Stimulated activated CD8-positive, alpha-beta memory T cell treated with anti-CD3 and anti-CD28 coated beads, Interleukin-7, amount 100 ng/mL, for 48 hours (primary cell): ENCODE measurements at places on chromosomes 4 and X.

- DNase-seq = no peak
Measured at GRCh38 chrX:74890676-74891430, 34.4 kb downstream of the NEXMIF start.

DNA sequence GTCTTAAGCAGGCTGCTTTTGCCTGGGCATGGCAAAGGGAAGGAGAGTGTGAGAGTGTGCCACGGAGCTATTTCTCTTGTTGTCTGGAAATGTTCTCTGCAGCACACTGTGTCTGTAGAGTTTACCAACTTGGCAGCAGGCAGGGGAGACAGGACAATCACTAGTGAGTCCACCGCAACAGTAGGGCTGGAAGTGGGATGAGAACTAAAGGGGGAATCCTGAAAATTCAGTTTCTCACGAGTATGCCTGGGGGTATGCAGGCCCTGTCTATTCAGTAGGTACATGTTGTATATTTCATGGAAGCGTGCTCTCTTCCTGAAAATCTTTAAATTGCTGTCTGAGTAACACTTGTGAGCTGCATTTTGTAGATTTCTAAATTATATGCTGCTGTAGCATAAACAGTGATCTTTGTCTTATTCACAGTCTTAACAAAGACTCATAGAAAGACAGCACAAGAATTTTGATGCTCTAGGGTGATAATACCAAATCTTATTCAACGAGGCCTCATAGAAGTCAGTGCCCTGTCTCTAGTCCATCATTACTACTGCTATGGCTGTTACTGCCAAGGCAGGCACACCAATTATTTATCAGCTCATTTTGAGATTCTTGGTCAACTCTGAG is 200.4 kb upstream of the LEF1 start:
- DNase-seq = no peak

GRCh38 chr4:74100531-74100930 is 1.5 kb upstream of the CXCL2 start:
- DNase-seq = no peak

DNA sequence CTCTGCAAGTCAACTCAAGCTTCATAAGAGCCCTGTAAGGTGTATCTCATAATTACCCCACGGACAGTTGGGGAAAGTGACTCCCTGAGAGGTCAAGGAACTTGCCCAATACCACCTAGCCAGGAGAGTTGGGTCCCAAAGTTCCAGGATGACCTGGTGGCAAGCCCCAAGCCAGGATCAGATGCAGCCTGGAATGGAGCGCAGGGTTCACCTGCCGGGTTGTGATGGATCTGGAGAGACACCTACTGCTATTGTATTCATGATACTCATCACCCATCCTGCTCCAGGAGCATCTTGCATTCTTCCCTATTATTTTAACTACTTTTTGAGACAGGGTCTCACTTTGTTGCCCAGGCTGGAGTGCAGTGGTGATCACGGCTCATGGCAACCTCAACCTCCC is 36.1 kb downstream of the ZBTB49 start:
- no peak for DNase-seq

DNA sequence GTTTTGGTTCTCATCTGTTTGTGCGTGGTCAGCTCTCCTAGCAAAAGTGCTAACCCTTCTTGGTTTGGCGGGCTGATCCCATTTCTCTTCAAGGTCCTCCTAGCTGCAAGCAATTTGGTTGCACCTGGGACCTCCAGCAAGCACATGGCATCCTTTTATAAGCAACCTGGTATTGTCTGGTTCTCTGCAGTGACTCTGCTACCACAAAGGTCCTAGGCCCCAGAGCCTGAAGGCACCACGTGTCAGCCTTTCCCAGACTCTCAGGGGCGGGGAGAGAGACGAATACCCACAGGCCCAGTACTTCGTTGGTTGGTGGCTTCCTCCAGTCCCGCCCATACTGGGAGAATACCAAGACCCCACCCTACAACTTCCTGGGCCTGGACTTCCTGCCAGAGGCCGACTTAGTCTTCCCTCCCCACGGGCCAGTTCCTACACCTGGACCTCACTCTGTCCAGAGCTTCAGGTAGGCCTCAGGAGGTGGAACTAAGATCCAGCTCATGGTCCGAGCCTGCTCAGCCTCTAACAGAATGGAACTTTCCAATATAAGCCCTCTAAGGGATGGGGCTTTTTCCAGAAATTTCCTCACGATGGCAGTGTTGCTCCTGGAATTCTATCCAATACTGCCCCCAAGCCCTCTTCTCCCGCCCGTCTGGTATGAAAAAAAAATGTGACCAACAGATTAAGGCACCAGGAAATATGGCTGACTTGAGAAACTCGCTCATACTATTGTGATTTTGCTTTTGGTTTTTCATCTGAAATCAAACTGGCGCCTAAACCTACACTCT is 192.5 kb upstream of the STK26 start:
- DNase-seq = no peak

- DNase-seq = no peak
Measured at GRCh38 chrX:1576201-1576992, 15.0 kb upstream of the AKAP17A start.

DNA sequence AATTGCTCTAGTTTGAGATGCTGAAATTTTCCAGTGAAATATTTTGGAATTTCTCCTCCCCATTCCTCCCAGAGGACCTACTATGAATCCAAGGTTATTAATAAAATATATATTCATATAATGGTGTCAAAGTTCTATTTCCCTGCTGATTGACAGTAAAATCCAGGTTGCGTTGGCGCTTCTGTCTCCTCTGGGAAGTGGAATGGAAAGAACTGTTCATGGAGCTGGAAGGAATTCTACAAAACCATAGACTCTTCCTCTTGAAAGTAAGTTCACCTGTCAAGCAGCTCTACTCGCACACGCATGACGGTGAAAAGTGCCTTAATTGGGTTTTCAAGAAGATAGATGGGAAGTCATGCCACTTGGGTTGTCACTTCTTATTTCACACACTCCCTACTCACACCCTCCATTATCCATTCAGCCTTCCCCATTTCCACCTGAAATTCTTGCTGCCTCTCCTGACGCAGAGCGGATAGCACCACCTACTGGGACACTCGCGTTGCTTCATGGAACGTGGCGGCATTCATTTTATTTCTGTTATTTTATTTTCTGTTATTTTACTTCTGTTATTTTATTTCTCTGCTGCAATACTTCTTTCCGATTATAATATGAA is 351.6 kb downstream of the NLGN4X start:
- DNase-seq = no peak

DNA sequence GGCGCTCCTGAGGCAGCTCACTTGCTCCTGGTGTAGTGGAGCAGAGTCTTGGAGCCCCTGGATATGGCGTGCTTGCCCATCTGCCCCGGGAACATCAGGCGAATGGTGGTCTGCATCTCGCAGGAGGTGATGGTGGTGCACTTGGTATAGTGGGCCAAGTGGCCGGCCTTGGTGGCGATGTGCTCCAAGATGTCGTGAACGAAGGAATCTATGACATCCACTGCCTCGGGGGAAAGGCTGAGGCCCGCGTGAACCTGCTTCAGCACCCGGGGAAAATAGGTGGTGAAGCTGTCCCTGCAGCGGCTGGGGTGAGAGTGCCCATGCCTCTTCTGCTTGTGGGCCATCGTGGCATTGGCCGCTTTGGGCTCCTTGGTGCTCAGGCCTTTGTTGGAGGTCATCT is 58.1 kb upstream of the TMSB15B start:
- DNase-seq = no peak

- DNase-seq = no peak
Measured at GRCh38 chrX:63664083-63664482, 120.9 kb downstream of the ARHGEF9 start.

- no peak for DNase-seq
Measured at GRCh38 chr4:120915336-120915735, 7.2 kb downstream of the PRDM5 start.

DNA sequence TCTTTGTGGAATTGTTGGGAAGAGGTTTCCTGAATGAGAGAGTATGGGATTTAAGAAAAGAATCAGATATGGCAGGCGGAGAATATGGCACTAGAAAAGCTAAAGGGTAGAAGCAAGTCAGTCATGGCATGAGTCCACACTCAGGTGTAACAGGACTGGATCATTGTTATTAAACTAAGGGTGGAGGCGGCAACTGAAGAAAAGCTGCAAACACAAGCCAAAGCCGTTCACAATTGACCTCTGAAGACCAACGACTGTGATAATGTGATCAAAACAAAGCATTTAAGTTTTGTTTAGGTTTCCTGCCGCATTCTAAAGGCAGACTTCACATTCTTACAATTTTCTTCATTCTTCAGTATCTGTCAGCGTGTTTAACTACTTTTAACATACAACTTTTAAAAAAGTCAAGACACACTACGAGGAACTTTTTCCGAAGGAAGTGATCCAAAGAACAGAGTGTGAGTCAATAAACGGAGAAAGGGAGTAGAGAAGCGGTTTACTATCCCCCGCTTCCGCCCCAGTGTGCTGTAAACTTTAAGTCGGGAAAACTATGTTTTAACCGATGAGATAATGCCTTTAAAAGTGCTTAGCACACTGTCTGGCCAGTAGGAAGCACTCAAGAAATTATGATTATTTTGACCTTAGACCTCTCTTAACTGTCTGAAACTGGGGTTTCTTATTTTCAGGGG is 909 bp upstream of the SLAIN2 start:
- DNase-seq = no peak

DNA sequence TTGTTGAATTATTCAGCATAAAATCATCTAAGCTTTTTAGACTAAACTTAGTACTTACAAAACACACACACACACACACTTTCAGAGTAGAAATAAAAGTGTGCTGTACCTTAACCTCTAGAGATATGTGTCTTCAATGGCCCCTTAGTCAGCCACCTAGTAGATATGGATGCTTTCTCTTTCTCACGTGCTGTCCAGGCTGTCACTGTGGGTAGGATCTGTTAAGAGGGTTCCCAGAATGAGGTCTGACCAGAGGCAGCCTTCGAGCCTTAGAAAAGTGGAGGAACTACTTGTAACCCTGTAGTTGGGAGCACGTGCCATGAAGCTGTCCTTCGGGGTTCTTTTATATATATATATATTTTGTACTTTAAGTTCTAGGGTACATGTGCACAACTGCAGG is 117.9 kb downstream of the COL4A5 start:
- DNase-seq = no peak

- DNase-seq = no peak
Measured at GRCh38 chr4:115851918-115852766, 738.7 kb upstream of the NDST4 start.

DNA sequence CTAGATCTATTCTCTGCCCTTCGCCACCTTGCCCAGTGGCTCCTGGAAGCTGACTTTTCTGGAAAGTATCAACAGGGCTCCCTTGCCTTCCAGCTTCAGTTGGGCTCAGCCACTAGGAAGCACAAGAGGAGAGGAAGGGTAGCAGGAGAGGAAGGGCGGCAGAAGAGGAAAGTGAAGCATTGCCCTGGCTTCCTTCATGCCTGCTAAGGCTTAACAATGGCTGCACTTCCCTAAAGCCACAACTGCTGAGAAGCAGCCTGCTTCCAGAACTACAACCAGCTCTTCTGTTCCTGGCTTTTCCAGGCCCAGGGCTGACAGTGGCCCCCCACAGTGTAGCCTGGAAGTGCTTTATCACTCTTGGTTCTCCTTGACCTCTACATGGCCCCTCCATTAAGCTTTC is 29.1 kb upstream of the PGM2 start:
- no peak for DNase-seq

DNA sequence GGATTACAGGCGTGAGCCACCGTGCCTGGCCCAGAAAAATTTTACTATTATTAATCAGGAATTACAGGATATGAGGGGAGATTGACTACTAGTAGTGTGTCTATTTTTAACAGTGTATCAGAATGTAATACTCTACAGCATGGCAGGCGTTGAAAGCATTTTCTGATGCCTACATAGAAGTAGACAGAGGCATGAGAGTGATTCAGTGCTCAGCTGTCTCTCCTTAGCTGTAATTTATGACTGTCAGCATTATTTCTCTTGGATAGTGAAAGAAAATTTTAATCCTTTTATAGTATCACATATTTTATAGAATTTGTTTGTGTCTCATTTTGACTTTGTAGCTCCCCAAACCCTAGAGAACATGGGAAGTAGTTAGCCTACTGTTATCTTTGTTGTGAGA is 20.7 kb downstream of the ARHGAP24 start:
- no peak for DNase-seq

GRCh38 chr4:5757091-5757490 is 46.1 kb downstream of the EVC start:
- DNase-seq = no peak

DNA sequence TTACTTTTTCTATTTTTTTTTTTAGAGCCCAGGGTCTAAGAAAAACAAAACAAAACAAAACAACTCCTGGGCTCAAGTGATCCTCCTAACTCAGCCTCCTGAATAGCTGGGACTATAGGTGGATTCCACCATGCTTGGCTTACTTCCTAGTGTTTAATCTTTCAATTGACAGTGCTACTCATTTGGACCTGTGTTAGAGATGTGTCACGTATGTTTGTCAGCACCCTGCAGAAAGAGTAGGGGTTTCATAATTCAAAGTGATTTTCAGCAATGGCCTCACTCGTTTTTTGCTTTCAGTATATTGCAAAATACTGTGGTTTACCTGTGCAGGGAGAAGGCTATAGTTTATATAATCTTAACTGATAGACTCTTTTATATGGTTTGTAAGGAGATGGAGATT is 71.6 kb upstream of the TEX13D start:
- no peak for DNase-seq

GRCh38 chr4:5036239-5036638 is 15.0 kb upstream of the STK32B start:
- no peak for DNase-seq

DNA sequence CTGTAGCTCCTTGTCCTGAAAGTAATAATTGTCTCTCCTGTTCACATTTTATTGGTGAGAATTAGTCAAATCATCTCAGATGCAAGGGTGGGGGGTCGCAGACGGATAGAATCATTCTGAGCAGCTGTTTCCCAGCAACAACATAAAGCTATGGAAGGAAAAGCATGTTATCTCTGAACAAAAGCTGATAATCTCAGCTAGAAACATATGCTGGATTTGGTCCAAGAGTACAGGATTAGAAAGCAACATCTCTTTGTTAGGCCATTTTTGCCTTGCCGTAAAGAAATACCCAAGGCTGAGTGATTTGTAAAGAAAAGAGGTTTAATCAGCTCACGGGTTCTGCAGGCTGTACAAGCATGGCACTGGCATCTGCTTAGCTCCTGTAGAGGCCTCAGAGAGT is 472.8 kb upstream of the BOD1L1 start:
- no peak for DNase-seq

DNA sequence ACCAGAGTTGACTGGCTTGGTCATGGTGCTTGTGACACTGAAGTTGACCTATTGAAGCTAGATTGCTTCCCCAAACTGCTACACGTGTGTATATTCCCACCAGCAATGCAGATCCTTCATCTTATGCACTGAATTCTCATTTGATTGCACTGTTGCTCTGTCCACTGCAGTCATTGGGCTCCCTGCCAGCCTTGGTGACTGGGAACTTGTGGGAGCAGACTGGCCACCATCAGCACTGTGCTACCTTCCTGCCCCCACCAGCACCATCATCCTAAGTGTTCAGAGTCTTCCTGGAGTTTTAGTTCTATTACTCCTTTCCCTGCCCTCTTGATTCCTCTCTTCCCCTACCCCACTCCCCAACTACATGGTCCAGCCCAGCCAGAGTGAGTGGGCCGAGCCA is 117.7 kb upstream of the PRPS2 start:
- DNase-seq = no peak

DNA sequence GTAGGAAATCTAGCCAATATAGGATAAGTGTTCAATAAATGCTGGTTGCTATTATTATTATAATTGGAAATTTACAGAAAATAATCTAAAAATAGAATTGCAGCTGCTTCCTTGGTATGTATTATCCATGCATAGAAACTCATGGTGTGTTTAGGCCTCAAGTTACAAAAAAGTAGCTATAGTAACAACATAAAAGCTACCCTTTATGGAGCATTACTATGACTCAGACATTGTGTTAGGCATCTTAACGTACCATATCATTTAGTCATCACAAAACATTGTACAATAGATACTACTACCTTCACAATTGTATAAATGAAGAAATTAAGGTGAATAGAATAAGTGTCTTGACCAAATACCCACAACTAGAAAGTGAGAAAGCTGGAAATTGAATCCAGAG is 126.9 kb upstream of the NRK start:
- no peak for DNase-seq
